Neural progenitor cell (in vitro differentiated cells): ENCODE measurements at places on chromosomes 5 and 9. TPM values are rescaled to one million over a fixed set of nuclear protein-coding genes. Genes with fewer than 3 reads are reported as not detected.

Gene GABRG2
- total RNA-seq, result 0.19 and 0.64 TPM in 2 replicates

GRCh38 chr5:172779691-172780341, 8.8 kb upstream of the DUSP1 start:
- no peaks in the 10 kb centered on the region for H3K4me1 ChIP-seq
- no peak for DNase-seq
- H3K36me3 ChIP-seq, result no peaks in the 10 kb centered on the region
- no peak overlapping the region for H3K4me3 ChIP-seq
- peaks cover 6% of the 10 kb centered on the region for H3K27me3 ChIP-seq

DNA sequence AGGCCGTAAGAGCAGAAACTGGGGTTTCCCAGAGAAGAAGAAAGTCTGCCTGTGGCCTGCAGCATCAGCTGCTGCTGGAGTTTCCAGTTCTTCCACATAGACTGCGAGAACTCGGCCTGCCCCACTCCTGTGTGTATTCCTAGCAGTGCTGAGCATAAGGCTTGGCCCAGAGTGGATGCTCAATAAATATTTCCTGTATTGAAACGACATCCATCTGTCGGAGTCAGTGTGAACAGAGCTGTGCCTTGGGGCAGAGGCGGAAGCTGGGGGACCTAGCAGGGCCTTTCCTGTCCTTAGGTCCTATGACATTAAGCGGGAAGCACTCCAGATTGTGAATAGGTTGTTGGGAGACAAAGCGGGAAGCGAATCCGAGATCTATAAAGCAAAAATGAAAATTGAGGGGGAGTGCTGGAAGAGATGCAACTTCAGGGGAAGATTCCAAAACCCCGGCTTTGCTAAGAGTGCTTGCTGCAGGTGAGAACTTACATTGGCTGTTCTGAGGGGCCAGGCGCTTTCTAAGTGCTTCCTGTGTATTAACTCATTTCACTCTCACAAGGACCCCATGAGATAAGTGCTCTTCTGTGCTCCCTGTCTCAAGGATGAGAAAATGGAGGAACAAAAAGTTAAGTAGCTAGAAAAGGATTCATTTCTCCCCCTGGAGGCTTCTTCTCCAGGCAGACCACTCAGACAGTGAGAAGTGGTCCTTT, 76.1 kb upstream of the CXCL14 start:
- no peak overlapping the region for H3K27ac ChIP-seq
- no peaks in the 10 kb centered on the region for H3K27me3 ChIP-seq
- H3K4me3 ChIP-seq, result no peak overlapping the region
- DNase-seq, result no peak

GRCh38 chr9:71980266-71981190, 69.1 kb downstream of the C9orf85 start:
- peaks cover 4% of the 10 kb centered on the region for H3K4me1 ChIP-seq
- no peak overlapping the region for H3K27ac ChIP-seq
- no peak for DNase-seq
- H3K36me3 ChIP-seq, result no peaks in the 10 kb centered on the region
- no peak overlapping the region for H3K4me3 ChIP-seq

GRCh38 chr9:107639426-107639825, 149.9 kb upstream of the KLF4 start:
- H3K4me1 ChIP-seq, result peaks cover 6% of the 10 kb centered on the region
- no peak overlapping the region for H3K4me3 ChIP-seq
- no peak for DNase-seq
- H3K36me3 ChIP-seq, result no peaks in the 10 kb centered on the region

GRCh38 chr5:165525271-165525670, 2019.9 kb downstream of the MAT2B start:
- H3K4me1 ChIP-seq, result no peaks in the 10 kb centered on the region
- no peaks in the 10 kb centered on the region for H3K27me3 ChIP-seq
- no peak overlapping the region for H3K27ac ChIP-seq
- H3K36me3 ChIP-seq, result no peaks in the 10 kb centered on the region
- no peak for DNase-seq

DNA sequence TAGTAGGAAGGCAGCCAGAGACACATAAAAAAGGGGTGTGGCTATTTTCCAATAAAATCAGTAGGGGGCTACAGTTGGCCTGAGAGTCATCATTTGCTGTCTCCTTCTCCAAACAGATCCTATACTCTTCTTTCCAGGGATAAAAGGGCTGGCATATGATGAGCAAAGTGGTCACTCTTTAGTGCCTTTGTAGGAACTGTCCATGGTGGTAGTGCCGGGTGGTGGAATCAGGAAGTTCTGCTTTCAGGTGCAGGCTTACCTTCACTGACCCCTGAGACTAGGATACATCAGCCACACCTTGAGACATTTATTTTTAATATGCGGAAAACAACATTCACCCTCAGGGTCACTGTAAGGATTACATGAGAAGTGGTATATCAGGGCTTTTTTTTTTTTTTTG, 80.8 kb downstream of the ASTN2 start:
- H3K36me3 ChIP-seq, result no peaks in the 10 kb centered on the region
- no peak overlapping the region for H3K4me3 ChIP-seq
- H3K27ac ChIP-seq, result no peak overlapping the region
- H3K4me1 ChIP-seq, result no peaks in the 10 kb centered on the region
- peak; percentile 30 for DNase-seq

Gene HSPB3
- not detected in 2 replicates for total RNA-seq

Gene IL4
- not detected in 2 replicates for total RNA-seq

Gene HTR4
- 0.06 TPM in 1 of 2 replicates, not detected in the other for total RNA-seq
